ENCODE measurements at places on chromosomes 4 and X.

DNA sequence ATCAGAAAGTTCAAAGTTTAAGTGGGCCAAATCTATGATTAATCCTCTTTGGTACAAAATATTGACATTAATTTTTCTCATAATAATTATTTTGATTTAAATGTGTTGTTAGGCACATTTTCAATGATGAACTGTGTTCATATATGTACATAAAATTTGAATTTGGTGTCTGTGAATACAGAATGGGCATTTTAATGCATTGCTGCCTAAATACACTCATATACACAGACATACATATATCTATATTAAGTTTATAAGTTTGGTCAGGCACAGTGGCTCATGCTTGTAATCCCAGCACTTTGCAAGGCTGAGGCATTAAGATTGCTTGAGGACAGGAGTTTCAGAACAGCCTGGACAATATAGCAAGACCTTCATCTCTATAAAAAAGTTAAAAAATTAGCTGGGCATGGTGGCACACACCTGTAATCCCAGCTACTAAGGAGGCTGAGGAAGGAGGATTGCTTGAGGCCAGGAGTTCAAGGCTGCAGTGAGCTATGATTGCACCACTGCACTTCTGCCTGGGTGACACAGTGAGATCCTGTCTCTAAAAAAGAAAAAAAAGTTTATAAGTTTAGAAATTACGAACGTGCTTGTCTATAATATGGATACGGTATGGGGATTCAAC, 12.3 kb upstream of the BMP2K start:
- DNase-seq = no peak

- DNase-seq = no peak
Measured at GRCh38 chr4:7808181-7808580, 131.5 kb downstream of the AFAP1 start.

DNA sequence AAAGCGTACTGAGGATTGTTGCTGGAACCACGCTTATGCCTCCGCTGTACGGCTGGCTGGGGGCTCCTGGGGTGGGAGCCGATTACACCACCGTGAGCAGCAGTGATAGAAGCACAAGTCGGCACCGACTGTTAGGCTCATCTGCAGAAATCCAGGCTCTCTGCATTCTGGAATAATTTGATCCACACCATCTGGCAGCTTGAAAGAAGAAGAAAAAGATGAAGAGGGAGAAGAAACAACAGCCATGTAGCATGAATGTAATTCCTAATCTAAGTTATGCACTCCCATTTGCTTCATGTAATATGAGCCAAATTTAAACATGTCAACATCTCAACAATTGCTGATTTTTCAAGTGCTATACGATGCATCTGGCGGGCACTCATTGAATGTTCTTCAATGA, 84.6 kb upstream of the DHX15 start:
- no peak for DNase-seq

DNA sequence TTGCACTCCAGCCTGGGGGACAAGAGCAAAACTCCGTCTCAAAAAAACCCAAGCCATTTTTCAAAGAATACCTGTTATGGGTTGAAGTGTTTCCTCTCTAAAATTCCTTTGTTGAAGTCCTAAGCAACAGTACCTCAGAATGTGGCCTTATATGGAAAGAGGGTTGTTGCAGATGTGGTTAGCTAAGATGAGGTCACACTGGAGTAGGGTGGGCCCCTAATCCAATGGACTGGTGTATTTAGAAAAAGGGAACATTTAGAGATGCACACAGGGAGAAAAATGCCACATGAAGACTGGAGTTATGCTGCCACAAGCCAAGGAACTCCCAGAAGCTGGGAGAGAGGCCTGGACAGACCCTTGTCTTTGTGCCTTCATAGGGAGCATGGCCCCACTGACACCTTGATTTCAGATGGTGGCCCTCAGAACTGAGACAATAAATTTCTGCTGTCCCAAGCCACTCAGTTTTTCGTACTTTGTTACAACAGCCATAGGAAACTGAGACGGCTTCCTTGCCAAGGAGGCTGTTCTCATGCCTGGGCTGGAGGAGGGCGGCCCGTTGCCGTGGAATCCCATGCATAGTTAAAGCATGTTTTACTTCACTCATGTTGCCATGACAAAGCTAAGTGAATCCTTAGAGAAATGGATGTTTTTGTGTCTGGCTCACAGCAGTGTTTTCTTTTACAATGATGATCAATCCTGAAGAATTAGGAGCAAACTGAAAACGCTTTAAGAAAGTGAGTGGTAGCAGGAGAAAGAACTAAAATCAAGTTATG, 16.5 kb downstream of the TRAPPC2 start:
- DNase-seq = no peak

- DNase-seq = no peak
Measured at GRCh38 chr4:174616661-174617060, 94.4 kb upstream of the HPGD start.

- DNase-seq = no peak
Measured at GRCh38 chrX:8919801-8920200, 114.1 kb downstream of the FAM9B start.

DNA sequence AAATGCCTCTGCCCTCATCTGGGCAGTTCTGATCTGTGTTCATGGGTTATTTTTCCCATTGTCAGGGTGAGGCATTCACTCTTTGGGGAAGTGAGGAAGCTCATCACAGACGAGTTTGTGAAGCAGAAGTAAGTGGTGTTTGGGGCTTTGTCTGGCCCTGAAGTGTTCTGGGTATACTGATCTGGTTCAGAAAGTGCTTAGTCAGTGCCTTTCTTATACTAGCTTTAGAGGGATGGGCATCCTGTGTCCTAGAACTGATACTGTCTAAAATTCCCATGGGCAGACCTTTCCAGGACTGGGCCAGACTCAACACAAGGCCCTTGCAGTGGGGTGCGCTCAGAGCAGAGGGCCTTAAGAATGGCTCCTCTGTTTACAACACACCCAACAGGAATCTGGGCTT, 6.4 kb downstream of the TRO start:
- DNase-seq = no peak

DNA sequence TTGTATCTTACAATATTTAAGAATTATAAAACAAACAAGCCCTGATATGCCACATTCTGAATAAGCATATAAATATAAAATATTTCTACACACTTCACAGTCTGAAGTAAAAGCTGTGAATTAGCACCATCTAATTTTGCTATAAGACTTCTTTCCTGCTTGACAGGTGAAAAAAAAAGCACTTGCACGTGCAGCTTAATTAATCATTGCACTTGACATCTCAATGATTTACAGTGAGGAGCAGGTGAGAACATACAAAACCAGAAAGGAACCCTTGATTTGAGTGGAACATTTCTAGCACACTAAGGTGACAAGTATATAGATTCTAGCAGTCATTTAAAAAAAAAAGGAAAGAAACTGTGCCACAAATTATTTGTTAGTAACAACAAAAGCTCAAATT, 47.9 kb downstream of the CHIC2 start:
- no peak for DNase-seq

GRCh38 chr4:55251342-55251741, 94.7 kb upstream of the SRD5A3 start:
- no peak for DNase-seq

DNA sequence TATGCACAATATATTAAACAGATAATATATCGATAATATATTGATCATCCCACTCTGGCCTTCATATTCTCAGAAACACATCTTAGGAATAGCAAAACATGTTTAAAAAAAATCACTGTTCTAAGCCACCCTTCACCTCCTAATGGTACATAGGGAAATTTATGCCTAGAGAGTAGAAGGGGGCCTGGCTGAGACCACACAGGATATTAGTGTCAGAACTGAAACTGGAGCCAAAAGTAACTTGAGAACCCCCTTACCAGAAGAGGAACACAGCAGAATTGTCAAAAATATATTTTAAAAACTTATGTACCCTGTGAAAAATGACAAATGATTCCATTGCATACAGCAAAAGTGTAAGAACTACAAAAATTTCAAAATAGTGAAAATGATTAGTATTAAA, 173.1 kb downstream of the VSIG4 start:
- DNase-seq = no peak

- no peak for DNase-seq
Measured at GRCh38 chr4:101277671-101278070, 69.7 kb downstream of the PPP3CA start.

DNA sequence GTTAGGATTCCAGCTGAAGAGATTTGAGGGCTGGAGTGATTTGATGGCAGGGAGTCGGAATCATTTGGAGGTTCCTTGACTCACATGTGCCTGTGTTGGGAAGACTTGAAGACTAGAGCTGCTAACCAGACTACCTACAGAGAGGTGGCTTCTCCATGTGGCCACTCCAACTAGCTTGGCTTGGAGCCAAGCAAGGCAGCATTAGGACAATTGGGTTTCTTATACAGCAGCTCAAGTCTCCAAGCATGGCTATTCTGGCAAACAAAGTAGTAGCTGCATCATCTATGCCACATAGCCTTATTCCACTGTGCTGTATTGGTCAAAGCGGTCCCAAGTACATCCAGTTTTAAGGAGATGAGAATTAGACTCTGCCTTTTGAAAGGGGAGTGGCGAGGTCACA, 171.7 kb upstream of the SLC4A4 start:
- DNase-seq = no peak

DNA sequence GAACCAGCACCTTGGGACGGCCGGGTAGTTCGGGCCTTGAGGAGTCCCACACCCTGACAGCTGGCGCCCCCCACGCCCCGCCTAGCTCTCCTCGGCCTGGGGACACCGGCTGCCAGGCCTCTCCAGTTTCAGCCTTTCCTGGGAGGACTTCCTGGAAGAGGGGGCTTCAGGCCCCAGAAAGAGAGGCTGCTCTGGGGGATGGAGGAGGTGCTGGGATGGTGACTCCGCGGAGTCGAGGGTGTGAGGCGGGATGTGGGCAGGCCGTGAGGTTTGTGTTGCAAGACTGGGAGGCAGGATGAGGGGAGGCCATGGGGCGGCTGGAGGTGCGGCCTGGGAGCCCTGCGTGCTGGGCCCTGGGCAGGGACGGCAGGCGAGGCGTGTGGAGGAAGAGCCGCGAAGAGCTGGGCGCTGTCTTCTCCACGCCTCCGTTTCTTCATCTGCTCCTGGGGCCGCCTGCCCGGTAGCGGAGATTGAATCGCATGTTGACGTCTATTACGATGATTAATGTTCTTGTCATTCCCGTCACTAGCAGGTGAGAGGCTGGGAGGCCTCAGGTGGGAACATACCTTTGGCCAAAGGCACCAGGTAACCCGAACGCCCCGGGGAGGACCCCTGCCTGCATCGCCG, 918 bp upstream of the FGFRL1 start:
- DNase-seq = peak; percentile 34

GRCh38 chrX:150913511-150913910, 15.0 kb upstream of the CD99L2 start:
- no peak for DNase-seq

DNA sequence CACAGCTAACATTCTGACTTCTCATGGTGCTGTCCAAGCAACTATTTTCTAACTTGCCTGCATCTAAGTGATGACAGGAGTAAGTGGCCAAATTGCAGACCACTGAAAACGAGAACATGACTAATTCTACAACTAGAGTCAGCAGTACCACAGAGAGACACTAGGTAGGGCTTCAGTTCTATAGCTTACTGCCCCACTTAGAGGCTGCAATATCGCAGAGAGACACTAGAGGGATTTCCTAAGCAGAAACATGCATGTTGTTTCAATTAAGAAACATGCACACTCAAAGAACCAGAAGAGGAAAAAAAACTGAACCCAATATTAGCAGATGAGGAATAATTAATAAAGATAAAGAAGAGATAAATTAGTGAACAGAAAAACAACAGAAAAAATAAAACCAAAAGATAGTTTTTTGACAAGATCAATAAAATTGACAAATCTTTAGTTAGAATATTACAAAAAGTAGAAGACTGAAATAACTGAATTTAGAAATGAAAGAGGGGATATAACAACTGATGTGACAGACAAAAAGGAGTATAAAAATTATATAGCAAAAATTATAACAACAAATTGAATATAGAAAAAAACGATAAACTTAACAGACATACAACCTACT, 100.8 kb downstream of the SPIN4 start:
- DNase-seq = no peak

DNA sequence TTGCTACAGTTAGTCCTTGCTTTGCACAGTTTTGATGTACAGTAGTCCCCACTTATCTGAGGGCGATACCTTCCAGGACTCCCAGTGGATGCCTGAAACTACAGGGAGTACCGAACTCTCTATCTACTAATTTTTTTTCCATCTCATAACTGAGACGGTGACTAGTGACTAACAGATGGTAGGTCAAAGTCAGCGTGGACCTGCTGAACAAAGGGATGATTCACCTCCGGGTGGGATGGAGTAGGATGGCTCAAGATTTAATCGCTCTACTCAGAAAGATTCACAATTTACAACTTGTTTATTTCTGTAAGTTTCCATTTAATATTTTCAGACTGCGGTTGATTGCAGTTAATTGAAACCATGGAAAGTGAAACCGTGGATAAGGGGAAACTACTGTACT, 655.8 kb downstream of the ZNF674 start:
- no peak for DNase-seq

- DNase-seq = no peak
Measured at GRCh38 chr4:27058819-27059406, 198.3 kb downstream of the STIM2 start.

- no peak for DNase-seq
Measured at GRCh38 chrX:39642071-39642470, 455.7 kb downstream of the BCOR start.

DNA sequence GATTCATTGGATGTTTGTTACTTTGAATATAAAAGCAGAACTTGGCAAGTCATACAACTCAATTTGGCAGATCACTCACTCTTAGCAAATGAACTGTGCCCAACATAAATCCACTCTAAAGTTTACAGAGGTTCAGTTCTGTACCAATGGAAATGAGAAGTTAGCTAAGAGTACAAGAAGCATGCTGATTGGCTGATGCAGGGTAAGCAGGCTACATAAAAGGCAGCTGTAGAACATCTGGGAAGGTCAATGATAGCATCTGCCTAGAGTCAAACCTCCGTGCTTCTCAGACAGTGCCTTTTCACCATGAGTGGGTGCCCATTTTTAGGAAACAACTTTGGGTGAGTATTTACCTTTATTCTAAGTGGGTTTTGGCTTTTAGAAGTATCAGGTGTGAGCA, at the start of gene TDO2:
TSS of gene TDO2 (plus strand) at position 244 of the 400 bp plus-strand sequence. CDS start at position 307, 63 bp downstream.
- DNase-seq = no peak

GRCh38 chr4:40331961-40332360, 3.2 kb upstream of the CHRNA9 start:
- no peak for DNase-seq

- no peak for DNase-seq
Measured at GRCh38 chr4:180372691-180373090, 1870.5 kb upstream of the TENM3 start.

GRCh38 chrX:30246769-30247489, at the start of gene MAGEB1:
Gene MAGEB1, plus strand, starts transcription at chrX:30247146. Its CDS starts 3,348 bp downstream, at chrX:30250494.
- DNase-seq = no peak

- no peak for DNase-seq
Measured at GRCh38 chrX:66013194-66013816, 26.6 kb downstream of the VSIG4 start.

Data from stimulated activated CD8-positive, alpha-beta memory T cell treated with anti-CD3 and anti-CD28 coated beads, Interleukin-7, amount 100 ng/mL, for 1 hour (primary cell).